ENCODE measurements at places on chromosomes 12 and 14.
A peak's percentile ranks its signal among the peaks of the same experiment; 100 is the strongest.

DNA sequence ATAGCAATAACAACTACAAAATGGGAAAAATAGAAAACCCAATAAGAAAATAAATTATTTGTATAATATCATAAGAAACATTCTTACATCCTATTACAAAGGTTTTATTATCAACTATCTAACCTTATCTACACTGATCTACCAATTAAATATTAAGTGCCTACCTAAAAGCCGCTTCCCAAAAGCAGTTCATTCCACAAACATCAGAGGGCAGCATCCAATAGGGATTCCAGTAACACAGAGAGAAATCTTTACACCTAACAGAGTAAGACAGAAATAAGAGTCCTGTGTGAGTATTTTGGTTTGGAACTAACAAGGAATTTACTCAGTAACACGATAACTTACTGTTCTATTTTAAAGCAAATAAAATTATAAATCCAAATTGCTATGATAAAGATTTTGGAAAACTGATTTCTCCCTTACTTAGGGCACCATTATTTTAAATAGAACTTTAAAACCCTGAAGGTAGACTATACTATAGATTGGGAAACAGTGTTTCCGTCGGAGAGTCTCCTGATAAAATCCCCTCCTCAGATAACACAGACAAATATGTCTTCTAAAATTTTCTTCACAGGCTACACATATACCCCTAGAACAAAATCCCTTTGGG, 15.0 kb downstream of the GXYLT1 start:
- peaks cover 8% of the 10 kb centered on the region for H3K36me3 ChIP-seq
- H3K4me1 ChIP-seq: no peaks in the 10 kb centered on the region
- DNase-seq: peak; percentile 42
- no peak overlapping the region for H3K27ac ChIP-seq
- H3K4me3 ChIP-seq: no peak overlapping the region
- H3K27me3 ChIP-seq: no peaks in the 10 kb centered on the region

DNA sequence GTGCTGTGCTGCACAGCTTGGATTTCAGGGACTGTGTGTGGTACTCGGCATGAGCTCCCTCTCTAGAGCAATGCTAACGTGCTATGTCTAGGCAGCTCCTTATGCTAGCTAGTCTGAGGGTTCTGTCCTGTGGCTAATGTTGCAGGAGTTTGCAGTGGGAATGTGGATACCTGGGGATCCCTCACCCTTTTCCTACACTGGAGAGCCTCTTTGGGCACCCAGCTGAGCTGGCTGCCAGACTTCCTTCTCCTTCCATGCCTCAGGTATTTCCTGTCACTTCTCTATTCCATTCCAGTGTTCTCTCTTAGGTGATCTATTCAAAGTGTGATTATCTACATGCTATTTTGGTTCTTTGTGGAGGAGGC, 64.9 kb downstream of the FBXO33 start:
- H3K4me3 ChIP-seq: no peak overlapping the region
- peak overlapping the region; percentile 52 for H3K27ac ChIP-seq
- no peak for DNase-seq
- H3K27me3 ChIP-seq: no peaks in the 10 kb centered on the region

- no peaks in the 10 kb centered on the region for H3K4me1 ChIP-seq
- no peaks in the 10 kb centered on the region for H3K36me3 ChIP-seq
- no peak overlapping the region for H3K27ac ChIP-seq
- peaks cover 23% of the 10 kb centered on the region for H3K27me3 ChIP-seq
- DNase-seq: no peak
Observed at GRCh38 chr12:662566-663292, 516 bp downstream of the NINJ2 start.

GRCh38 chr14:68343534-68344118, 449.2 kb downstream of the ZFP36L1 start:
- no peaks in the 10 kb centered on the region for H3K36me3 ChIP-seq
- no peaks in the 10 kb centered on the region for H3K4me1 ChIP-seq
- H3K27me3 ChIP-seq: no peaks in the 10 kb centered on the region
- no peak for DNase-seq
- no peak overlapping the region for H3K27ac ChIP-seq
- no peak overlapping the region for H3K4me3 ChIP-seq

DNA sequence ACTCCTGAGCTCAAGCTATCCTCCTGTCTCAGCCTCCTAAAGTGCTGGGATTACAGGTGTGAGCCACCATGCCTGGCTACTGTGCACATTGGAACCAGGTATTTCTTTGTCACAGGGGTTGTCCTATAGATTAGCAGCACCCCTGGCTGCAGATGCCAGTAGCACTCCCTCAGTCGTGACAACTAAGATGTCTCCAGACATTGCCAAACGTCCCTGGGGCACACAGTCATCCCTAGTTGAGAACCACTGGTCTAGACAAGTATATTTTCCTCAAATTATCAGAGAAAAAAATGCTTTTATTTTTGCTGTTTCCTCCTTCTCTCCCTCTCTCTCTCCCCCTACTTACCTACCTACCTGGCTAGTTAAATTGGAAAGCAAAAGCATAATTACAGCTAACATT, 17.9 kb upstream of the P2RX7 start:
- no peak overlapping the region for H3K4me3 ChIP-seq
- H3K4me1 ChIP-seq: no peaks in the 10 kb centered on the region
- DNase-seq: no peak
- no peaks in the 10 kb centered on the region for H3K27me3 ChIP-seq

DNA sequence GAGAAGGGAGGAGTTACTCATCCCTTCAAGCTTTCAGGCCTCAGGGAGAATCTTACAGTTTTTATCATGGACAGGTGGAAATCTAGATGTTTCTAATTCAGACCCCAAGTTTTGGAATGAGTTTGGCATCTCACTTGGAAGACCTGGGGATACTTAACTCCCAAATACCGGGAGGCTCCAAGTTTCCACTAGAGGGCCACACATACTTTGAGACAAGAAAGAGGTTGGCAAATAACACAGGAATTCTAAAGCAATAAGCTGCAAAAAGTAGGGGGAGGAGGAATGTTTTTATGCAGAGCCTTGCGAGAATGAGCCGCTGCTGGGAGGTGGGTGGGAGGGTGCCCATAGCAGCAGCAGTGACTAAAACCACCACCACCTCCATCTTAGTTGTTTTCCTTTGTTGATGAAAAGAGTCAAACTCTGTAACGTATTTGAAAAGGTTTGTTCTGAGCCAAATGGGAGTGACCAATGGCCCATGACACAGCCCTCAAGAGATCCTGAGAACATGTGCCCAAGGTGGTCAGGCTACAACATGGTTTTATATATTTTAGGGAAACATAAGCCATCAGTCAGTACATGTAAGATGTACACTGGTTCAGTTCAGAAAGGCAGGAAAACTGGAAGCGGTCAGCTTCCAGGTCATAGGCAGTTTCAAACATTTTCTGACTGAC, 34.2 kb upstream of the RNASE1 start:
- H3K36me3 ChIP-seq: no peaks in the 10 kb centered on the region
- H3K4me1 ChIP-seq: no peaks in the 10 kb centered on the region
- H3K4me3 ChIP-seq: no peak overlapping the region
- no peaks in the 10 kb centered on the region for H3K27me3 ChIP-seq
- H3K27ac ChIP-seq: no peak overlapping the region

DNA sequence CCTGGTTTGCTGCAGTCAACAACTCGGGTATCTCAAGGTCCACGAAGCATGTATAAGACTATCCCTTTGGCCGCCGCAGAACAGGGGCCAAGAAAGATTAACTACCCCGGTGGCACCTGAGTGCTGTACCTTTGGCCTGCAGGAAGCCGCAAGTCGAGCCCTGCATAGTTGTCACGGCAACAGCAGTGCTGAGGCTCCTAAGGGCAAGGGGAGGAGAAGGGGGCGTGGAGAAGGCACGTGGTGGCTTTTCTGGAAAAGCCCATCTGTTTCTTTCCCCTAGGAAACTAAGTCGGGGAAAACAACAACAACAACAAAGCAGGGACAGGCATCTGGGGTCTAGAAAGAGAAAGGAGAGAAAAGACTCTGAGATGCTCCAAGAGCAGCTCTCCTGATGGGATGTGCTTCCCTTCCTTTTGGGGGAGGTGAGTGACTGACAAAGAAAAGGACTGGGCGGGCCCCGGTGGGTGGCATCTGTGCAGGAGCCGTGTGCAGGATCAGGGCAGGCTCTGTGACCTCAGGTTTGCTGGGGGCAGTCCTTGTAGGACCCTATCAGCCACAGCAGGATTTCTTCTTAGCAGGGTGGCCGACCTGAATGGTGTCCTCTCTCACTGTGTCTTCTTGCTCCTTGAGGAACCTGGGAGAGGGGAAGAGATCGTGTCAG, 123.9 kb downstream of the PRMT8 start:
- peak; percentile 15 for DNase-seq
- H3K36me3 ChIP-seq: no peaks in the 10 kb centered on the region
- no peaks in the 10 kb centered on the region for H3K27me3 ChIP-seq
- H3K27ac ChIP-seq: no peak overlapping the region
- peaks cover 10% of the 10 kb centered on the region for H3K4me1 ChIP-seq
- no peak overlapping the region for H3K4me3 ChIP-seq

DNA sequence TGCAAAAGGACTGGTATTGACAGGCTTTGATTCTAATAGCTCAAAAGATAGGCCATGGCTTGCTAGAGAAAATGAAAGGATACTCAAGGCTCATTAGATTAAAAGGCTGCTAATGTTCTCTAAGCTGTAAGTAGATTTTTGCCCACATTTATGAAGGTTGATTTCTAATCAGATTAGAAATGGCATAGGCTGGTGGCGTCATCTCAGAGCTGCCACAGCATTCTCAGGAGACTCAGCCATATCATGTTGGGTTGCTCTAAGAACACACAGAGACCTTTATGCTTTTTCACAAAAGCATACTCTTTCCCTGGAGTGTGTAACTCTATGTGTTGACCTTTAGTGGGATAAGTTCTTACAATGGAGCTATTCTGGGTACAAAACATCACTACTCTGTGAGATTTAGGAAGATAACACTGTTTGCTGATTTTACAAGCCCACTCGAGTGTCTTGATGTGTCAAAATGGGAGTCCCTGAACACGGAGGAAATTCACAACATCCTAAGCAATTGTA, 576.0 kb downstream of the NRXN3 start:
- H3K4me1 ChIP-seq: no peaks in the 10 kb centered on the region
- no peaks in the 10 kb centered on the region for H3K27me3 ChIP-seq
- H3K27ac ChIP-seq: no peak overlapping the region
- H3K4me3 ChIP-seq: no peak overlapping the region
- no peak for DNase-seq

DNA sequence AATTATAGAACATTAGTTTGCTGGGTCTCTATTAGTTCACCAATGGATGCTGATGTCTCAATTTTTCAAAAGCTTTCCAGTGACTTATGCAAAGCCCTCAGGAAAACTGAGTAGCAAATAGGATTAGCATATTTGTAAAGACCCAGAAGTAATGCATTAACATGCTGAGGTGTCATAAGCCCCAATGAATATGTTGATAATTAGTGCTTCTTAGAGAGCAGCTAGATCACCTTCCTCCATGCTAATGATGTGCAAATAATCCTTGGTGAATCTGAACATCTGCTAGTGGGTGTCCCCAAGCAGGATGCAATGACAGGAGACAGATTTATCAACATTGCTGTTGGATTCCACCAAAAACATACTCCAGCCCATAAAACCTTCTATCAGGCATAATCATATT, 19.0 kb downstream of the IFNG start:
- no peak for DNase-seq
- H3K4me3 ChIP-seq: no peak overlapping the region
- peaks cover 3% of the 10 kb centered on the region for H3K27me3 ChIP-seq

DNA sequence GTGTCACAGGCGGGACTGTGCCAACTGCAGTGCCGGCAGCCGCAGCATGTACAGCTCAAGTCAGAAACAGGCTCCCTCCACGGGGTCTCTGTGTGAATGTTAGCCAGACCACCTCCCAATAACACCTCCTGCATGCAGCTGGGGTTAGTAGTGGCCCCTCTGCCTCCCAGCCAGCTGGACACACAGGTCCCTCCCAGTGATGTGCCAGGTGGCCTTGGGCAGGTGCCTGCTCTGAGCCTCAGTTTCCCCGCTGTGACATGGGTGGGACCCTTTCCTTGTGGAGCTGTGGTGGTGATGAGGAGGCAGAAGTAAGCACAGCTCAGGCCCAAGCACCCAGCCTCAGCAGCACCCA, 139.9 kb downstream of the ADGRD1 start:
- no peaks in the 10 kb centered on the region for H3K4me1 ChIP-seq
- DNase-seq: no peak
- peaks cover 15% of the 10 kb centered on the region for H3K27me3 ChIP-seq
- H3K27ac ChIP-seq: no peak overlapping the region
- H3K36me3 ChIP-seq: no peaks in the 10 kb centered on the region

DNA sequence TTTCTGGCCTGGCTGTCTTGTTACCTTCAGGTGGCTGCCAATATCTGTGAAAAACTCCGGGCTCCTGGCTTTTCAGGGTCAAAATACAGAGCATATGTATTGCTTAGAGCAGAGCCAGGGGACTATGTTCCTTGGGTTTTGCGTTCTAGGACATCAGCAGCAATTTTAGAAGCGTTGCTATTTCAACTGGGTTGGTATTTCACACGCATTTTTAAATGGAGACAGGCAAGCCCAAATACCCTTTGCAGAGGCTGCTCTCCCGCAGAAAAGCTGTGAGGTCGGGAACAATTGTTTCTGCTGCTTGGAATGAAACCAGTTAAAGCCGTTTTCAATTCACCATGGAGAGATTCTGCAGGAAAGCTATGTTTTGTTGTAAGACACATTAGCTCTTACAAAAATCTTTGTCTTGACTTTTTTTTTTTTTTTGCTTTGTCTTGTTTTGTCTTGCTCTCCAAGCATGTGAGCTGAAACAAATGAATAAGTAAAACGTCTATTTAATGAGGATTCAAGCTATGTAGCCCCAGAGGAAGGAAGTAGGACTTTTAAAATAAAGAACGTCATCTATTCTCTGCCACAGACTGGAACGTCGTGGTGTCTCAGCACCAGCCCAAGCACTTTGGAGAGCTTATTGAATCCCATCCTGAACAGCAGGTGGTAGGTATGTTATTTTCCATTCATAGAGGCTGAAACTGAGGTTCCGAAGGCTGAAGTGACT, 181.0 kb upstream of the TBX3 start:
- peak overlapping the region; percentile 57 for H3K27ac ChIP-seq
- DNase-seq: peak; percentile 40
- no peaks in the 10 kb centered on the region for H3K36me3 ChIP-seq
- no peak overlapping the region for H3K4me3 ChIP-seq
- no peaks in the 10 kb centered on the region for H3K27me3 ChIP-seq

DNA sequence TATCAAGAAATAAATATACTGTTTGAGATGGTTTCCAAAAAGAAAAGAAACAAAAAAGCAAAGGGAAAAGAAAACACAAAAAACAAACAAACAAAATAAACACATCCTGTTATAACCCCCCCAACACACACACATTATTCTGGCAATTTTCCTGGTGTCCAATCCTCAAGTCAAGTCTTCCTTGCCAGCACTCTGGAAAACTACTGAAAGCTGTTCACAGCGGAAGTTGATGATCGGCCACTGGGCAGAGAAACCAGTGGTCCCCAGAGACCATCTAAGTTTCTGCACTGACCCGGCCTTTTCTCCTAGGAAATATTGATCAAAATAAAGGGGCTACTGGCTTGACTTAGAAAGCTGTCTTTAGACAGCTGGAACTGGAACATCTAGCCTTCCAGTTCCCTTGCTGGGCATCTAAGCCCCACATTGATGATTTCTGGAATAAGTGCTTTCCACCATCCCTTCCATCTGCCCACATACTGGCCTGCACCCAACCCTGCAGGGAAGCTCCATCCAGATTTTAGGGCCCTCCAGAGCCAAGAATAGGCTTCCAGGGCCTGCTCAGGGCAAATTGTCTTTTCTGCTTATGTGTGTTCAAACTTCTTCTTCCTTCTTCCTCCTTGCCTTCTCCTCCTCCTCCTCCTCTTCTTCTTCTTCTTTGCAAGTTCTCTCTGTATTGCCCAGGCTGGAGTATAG, 11.6 kb upstream of the PPP1CC start:
- no peaks in the 10 kb centered on the region for H3K36me3 ChIP-seq
- no peak for DNase-seq
- H3K27ac ChIP-seq: no peak overlapping the region

All from neuronal stem cell (in vitro differentiated cells).